Brain (organoid and tissue), 16 donors: ENCODE measurements at places on chromosomes 12 and 14.

DNA sequence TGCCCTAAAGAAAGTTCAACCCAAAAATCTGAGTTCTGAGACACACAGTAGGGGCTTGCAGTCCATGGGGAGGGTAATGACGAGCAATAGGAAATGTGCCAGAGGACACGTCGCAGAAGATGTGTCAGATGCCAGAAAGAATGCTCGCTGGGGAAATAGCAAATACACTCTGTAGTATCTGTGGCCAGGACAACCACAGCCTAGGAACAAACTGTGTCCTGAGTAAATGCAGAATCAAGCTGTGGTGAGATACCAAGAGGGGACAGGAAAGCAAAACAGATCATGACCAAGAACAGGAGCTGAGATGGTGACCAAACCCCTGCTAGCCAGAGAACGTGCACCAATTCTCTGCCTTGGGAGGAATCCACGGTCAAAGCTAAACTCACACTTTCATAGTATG is 9.1 kb downstream of the CRACR2A start:
- DNase-seq = no peak

- DNase-seq = peak; percentile 86
These were observed 769 bp downstream of the FKBP4 start for GRCh38 chr12:2795291-2796186.

DNA sequence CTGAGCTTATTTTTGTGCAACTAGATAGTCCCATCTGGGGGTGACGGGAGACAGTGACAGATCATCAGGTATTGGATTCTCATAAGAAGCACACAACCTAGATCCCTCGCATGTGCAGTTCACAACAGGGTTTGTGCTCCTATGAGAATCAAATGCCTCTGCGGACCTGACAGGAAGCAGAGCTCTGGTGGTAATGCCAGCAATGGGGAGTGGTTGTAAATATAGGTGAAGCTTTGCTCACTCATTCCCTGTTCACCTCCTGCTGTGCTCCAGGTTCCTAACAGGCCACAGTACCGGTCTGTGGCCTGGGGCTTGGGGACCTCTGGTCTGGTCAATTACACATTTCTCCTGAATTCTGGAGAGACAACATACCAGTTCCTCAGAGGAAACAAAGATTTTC is 39.0 kb downstream of the GABARAPL1 start:
- DNase-seq = no peak

DNA sequence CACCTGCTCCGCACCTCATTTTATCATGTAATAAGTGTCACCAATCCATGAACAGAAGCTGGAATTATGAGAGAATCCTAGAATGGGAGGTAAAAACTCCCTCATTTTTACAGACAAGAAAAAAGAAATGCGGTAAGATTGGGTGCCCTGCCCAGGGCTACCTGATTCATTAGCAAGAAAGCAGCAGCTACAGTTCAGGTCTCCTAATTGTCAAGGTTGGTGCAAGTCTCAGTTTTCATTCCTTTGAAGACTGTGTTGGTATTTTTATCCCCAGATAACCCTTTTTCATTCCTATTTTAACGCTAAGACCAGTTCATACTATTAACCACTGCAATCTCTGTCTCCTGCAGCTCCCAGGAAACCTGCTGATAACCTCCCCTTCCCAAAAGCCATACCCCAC is 6.9 kb downstream of the DUSP6 start:
- DNase-seq = no peak
